Fibroblast of skin of scalp (primary cell): ENCODE measurements at places on chromosomes 1 and 21.
A peak's percentile ranks its signal among the peaks of the same experiment; 100 is the strongest.

DNA sequence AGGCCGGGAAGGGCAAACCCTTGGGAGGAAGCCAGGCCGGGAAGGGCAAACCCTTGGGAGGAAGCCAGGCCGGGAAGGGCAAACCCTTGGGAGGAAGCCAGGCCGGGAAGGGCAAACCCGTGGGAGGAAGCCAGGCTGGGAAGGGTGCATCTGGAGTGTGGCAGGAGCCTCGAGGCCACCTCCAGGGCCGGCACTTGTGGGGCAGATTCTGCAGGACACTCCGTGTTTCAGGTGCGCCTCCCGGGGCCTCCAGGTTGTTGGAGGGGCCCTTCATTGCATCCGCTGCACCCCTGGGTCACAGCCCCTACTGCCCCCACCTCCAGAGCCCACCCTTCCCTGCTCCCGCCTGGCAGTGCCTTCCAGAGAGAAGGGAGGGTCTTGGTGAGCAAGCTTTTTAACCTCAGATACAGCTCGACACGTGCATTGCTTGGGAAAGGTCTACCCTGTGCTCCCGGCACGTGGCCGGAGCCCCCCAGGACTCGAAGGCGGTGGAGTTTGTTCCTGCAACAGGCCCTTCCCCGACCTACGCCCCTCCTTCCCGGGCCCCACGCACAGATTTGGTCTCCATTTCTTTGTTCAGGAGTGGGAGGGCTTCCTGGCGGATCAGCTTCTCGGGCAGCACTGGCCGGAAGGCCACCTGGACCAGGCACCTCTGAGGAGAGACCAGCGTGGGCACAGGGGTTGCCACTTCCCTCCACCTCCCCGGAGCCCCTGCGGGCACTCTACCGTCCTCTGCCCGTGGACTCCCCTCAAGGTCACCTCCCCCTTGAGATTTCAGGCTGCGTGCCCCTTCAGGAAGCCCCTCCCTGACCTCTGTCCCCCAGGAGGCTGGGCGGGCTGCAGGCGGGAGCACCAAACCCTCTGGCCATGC, 9.4 kb upstream of the TMEM52 start:
- DNase-seq = no peak

- no peak for DNase-seq
Measured at GRCh38 chr1:26731233-26731902, 35.6 kb downstream of the ARID1A start.

DNA sequence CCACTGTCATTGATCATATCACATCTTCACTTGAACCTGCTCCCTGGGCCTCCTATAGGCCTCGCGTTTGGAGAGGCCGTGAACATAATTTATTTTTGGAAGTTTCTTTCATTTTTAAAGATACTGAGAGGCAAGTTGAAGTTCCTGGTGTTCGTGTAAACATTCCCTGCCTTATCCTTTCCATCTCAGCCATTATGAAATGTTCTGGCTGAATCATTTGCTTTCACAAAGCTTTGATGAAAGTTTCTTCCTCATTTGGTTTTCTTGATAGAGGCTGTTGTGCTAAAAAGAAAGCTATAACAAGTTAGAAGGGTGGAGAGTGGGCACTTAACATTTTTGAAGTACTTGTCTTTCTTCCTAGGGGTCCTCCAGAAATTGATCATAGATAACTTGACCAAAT, 15.5 kb downstream of the CAMTA1 start:
- DNase-seq = no peak

DNA sequence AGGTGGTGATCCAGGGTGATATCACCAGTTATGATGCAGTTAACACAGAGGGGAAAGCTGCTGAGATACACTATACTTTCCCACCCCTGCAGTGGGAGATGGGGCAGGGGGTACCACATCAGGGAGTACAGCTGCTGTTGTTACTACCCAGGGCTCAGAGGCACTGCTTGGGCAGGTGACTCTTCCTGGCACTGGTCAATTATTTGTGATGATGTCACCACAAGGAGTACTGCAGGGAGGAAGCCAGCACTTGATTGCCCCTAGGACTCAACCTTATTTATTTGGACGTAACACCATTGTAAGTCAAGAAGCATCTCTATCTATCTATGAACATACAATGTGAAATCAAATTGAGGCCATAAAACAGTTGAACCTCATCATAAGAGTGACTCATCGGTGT, 10.1 kb downstream of the IFNAR1 start:
- no peak for DNase-seq

GRCh38 chr1:192108161-192108560, 50.1 kb upstream of the RGS18 start:
- DNase-seq = no peak

DNA sequence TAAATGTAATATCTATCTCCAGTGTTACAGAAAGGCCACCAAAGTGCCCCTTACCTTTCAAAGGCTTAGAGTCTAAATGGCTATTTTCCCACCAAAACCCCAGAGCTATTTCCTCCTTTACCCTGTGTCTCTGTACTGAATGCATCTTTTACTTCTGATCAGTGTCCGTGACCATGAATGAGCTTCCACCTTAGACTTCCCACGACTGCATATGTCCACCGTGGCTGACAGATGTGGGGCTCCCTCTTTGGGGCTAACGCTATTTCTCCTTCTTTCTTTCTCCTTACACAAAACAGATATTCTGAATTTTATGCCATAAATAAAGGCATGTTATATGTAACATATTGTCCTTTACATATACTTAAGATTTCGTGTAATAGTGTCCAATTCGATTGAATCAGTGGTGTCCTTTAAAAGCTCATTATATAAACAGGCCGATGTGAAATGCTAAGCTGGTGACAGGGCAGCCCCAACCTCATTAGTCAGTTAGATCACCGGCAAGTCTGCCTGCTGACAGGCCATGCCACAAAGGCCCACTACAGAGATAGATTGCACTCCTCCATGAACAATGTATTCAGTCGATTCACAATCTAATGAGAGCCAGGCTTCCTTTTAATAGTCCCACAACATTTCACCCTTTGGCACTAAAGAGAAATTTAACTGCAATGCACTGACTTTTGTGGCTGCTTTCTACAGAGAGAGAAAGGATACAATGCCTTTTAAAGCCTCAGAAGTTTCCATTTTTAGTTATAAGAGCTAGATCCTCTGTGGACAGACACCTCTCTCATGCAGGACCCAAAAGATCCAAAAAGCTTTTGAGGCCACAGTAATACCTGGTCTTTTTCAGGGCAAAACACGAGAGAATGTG, 297.9 kb downstream of the PCP4 start:
- peak; percentile 41 for DNase-seq

- DNase-seq = peak; percentile 81
Measured at GRCh38 chr1:107750364-107750959, 214.5 kb downstream of the VAV3 start.

- DNase-seq = no peak
Measured at GRCh38 chr1:188240772-188241406, 1412.1 kb downstream of the PLA2G4A start.

DNA sequence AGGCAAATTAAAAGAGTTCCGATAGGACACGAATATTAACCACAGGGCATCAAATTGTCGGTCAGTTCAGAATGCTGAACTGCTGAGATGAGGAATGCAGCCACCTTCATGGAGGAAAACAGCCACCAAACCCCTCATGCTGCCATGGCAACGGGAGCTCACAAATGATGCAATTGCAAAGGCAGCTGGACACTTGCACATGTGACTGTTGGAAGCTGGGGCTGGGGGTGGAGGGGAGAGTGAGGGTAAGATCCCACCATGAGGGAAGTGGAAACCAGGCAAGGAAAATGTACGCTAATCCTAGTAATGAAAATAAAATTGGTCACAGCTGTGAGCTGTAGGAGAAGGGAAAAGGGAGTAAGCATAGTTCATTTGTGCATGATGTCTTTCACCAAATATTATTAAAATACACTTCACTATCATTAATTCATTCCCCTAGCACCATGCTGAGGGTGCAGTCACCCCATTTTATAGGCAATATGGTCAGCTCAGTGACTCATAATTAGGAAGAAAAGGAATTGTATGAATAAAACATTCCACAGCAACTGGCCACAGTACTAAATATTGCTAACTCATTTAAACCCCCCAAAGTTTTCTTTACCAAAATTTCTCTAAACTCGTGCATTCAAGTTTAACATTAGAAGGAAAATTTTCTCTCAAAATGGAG, 15.3 kb downstream of the BECN2 start:
- peak; percentile 59 for DNase-seq

DNA sequence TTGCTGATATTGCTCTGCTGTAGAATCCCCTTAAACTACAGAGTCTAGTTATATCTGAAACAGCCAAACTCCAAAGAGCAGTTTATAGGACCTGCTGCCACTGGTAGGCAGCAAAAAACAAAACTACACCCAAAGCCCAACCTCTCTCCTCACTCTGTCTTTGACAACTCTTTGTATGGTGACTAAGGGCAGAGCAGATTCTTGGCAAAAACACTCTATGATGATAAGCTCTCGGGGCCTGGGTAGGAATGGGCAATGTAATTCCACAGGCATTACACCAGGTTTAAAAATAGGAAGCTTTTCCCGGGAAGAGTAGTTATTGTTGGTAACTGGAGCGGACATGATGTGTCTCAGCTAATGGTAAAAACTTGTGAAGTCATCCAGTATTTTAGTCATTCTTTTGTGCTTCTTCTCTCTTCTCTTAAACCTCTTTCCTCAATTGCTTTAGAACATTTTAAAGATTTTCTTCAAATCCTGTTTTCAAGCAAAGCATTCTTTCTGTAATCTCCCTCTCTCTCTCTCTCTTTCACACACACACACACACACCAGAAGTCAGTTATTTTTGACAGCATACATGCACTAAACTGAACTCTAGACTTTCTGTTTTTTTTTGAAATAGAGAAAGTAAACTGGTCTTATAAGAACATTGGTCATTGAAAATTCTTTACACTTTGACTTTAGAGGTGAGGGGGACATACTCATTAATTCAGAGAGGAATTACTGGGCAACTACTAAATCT, 193.5 kb downstream of the PAPPA2 start:
- DNase-seq = peak; percentile 96

GRCh38 chr21:27362249-27362648, 395.4 kb upstream of the ADAMTS5 start:
- no peak for DNase-seq

- no peak for DNase-seq
Measured at GRCh38 chr1:198068285-198068684, 88.5 kb upstream of the NEK7 start.

DNA sequence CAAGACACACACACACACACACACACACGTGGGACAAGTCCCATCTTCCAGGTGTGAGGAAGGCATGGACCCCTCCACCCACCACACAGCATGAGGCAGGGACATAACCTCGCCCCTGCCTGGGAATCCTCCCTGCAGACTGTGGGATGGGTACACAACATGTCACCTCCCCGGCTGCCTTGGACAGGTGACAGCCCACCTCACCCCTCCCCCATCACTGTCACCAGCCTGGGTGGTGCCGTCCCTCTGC, 40.7 kb downstream of the AHDC1 start:
- no peak for DNase-seq
